Frontal cortex (tissue), 4 donors: ENCODE measurements at places on chromosomes 16 and 17.

- DNase-seq: no peak
These were observed 68.7 kb downstream of the CEP95 start for GRCh38 chr17:64575431-64575830.

- DNase-seq: no peak
These were observed 21.0 kb downstream of the ACE start for GRCh38 chr17:63497708-63498483.

DNA sequence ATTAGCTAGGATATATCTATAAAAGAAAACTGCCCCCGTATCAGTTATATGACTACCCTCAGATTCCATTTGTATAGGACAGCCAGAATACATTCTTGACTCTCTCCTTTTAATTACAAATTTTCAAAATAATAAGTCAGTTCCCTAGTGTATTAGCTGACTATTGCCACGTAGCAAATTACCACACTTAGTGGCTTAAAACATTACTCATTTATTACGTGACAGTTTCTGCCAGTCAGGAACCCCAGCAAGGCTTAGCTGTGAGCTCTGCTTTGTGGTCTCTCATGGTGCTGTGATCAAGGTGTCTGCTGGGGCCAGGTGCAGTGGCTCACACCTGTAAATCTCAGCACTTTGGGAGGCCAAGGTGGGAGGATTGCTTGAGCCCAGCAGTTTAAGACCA lies 13.9 kb upstream of the SCNN1B start:
- no peak for DNase-seq

DNA sequence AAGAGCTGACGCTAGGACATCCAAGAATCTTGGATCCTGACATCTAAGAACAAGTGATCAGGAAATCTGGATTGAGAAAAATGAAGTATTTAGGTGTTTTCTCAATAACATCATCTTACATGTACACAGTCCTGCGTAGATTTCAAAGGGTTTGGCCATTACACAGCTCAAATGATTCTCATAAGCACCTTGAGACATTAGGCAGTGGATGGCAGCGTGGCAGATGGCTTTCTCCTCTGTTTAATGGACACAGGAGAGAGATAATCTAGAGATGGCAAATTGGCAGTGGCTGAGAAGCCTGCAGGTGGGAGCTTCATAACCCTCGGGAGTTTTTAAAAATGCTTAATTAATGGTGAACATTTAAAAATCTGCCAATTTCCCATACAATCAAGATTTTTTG lies 137.5 kb downstream of the ZFHX3 start:
- no peak for DNase-seq

- DNase-seq: no peak
These were observed 534.4 kb upstream of the CDH5 start for GRCh38 chr16:65831903-65832666.

GRCh38 chr16:31083556-31083955 lies 5.2 kb downstream of the PRSS53 start:
- no peak for DNase-seq
